CD4-positive, alpha-beta T cell treated with Interleukin-17A for 1 hour (primary cell): ENCODE measurements at places on chromosomes 6 and 20.

DNA sequence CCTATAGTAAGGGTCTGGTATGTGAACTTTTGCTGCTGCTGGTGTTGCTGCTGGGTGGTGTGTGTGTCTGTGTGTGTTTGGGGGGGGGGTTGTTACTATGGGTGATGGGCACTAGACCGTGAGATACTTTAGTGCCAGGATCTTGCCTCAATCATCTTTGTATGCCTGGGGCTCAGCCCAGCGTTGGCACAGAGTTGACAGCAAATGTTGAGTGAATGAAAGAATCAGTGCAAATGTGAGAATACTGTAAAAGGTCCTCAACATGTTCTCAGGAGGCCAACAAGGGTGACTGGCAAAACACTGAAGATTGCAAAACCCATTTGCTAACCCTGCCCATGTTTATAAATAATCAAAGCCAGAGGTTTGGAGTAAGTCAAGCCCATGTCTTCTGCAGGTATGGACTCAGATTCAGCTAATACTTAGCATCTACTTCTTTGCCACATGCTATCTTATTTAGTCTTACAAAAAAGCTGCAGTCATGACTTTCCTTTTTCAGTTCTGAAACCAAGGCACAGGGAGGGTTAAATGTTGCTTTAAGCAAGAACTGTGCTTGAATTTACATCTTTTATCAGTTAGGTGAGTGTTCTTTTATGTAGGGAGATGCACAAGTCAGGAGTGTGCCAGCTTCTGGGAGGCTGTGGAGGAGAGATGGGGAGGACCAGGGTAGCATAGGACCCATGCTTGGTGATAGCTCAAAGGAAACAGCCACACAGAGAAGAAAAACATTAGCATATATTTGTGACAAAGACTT, 125.3 kb upstream of the SPACA1 start:
- no peak for DNase-seq

- DNase-seq, result no peak
Measured at GRCh38 chr6:47362857-47363461, 53.3 kb upstream of the TNFRSF21 start.

DNA sequence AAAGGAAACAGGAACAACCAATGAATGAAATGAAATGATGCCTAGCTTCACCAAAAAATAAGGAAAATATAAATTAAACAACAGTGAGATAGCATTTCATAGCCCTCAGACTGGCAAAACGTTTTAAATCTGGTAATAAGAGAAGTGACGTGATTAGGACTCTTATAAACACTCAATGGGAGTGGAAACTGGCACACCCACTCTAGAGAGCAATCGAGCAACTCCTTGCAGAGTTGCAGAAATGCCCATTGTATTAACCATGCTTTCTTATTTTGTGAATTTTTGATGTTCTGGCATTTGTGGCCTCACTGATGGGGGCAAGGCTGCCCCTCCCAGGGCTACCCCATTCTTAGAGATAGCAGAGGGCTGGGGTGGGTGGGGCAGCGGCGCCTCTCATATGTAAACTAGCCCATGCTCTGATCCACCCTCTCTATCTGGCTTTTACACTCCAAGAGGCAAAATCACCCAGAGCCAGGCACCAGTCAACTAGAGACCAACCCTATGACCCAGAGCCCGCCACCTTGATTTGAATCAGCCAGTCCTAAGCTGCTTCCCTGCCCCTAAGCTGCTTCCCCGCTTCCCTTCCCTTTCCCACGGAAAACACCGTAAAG, 6.4 kb upstream of the PNPLA1 start:
- DNase-seq, result no peak

GRCh38 chr20:32967961-32968457, 36.2 kb downstream of the SUN5 start:
- peak; percentile 78 for DNase-seq

DNA sequence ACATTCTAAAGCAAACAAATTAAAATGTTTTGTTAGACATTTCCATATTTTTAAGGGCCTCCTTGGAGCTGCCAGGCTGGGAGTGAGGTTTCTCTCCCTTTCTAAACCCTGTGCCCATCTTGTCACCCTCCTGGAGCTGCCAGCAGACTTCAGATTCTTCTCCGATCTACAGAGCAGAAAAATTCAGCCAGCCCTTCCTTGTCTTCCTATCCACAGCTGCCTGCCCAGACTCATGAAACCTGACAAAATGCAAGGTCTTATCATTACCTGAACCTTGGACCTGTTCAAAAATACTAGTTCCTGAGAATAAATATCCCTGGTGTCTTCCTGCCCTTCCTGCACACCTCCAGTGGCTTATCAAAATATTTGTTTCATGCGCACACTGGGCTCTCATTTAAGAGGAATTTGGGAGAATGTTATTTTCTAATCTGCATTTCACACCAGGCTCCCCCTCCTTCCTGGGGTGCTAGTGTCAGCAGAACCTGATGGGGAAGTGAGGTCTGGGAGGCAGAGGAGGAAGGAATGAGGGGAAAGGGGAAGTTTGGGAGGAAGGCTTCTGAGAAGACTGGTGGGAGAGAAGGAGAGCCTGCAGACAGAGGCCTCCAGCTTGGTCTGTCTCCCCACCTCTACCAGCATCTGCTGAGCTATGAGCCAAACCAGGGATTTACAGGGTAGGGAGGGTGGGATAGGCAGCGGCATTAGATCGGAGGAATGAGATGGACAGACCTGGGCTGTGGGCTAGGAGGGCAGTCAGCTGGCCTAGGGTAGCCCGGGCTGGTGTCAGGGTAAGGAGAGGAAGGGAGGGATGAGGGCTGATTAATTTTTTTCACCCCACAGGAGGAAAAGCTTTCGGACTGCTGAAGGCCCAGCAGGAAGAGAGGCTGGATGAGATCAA, at the start of gene AIF1:
Gene AIF1, plus strand, starts transcription at position 551 of the 895 bp plus-strand sequence. Its CDS starts 96 bp downstream, at position 647.
- DNase-seq, result no peak

- DNase-seq, result no peak
Measured at GRCh38 chr20:23131766-23132165, 45.6 kb upstream of the CD93 start.

DNA sequence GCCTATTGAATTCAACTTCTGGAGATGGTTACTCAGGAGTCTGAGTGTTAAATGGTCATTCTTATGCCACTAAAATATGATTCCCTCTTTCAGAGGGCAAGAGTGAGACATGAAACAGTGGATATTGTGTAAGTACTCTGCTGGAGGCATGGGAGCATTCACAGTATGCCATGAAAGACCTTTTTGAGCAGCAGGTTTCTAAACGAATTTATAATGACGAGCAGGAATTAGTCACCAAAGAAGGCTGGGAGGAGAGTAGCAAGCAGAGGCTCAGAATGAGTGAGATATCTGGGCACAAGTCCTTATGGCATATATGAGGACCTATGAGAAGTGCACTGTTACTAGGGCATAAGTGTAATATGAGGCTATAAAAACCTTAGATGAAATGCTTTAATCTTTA, 10.9 kb upstream of the MYB start:
- DNase-seq, result no peak

DNA sequence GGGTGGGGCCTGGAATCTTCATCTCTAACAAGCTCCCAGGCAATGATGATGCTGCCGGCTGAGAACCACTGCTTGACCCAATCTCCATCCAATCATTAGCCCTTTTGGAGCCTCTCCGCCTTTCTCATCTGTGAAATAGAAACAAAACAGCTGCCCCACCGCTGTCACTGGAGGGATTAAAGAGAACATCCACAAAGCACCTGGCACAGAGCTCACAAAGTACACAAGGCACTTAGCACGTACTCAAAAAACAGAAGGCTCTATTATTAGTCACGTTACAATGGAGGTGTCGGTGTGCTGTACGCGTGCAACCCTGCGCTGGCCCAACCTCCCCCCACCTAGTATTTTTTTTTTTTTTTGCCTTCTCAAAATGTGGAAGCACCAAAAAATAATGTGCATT, 213.5 kb upstream of the ARID1B start:
- no peak for DNase-seq

GRCh38 chr6:134065706-134066105, 13.3 kb upstream of the SLC2A12 start:
- DNase-seq, result peak; percentile 39

GRCh38 chr6:38436726-38437465, 202.8 kb downstream of the BTBD9 start:
- no peak for DNase-seq

- DNase-seq, result no peak
Measured at GRCh38 chr6:45532721-45533210, 155.0 kb upstream of the SUPT3H start.

DNA sequence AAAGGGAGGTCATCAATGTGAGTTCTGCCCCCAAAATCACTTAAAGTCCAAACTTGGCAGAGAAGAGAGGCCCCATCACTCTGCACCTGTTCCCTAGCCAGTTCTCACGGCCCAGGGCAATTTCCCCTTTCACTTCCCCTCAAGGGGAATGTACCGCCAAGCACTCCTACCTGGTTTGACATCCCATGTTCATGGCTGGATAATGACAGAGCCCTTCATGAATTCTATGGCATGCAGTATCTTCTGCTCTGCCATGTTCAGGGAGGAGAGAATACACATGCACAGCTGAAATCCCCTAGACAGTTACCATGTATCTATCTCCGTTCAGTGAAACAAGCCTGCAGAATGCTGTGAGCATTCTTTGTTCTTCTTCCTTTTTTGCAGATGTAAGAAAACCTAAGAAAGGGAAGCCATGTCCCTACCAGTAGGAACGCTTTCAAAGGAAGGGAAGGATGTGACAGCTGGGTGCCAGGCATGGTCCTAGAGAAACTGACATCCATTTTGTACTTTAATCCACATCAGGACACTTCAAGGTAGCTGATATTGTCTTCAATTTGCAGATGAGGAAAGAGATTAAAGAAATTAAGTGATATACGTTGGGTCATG, 79.8 kb upstream of the ARID1B start:
- no peak for DNase-seq

GRCh38 chr6:52390361-52390727, 28.4 kb downstream of the PAQR8 start:
- peak; percentile 85 for DNase-seq

- no peak for DNase-seq
Measured at GRCh38 chr6:87914637-87915395, 132.8 kb upstream of the SPACA1 start.
